Activated naive CD4-positive, alpha-beta T cell treated with anti-CD3 and anti-CD28 coated beads, Interleukin-2, amount 50 U/mL, for 16 hours (primary cell): ENCODE measurements at places on chromosomes 11 and 22.

- DNase-seq, result peak; percentile 15
These were observed 17.2 kb upstream of the OR5B21 start for GRCh38 chr11:58525037-58525614.

DNA sequence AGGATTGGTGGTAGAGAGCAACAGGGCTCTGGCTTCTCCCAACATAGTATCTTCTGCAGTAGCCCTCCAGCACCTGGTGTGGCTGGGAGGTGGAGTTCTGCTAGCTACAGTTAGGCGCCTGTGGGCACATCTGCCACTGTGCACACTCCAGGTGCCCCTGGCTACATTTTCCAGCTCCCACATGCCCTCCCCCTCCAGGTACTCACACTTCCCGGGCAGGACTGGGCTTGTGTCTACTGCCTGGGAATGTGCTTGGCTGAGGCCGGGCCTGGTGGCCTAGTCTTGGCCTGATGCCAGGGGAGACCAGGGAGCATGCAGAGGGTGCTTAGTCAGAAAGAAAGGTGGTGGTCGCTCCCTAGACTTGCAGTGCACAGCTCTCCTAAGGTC is 15.8 kb downstream of the PHLDB1 start:
- DNase-seq, result no peak

DNA sequence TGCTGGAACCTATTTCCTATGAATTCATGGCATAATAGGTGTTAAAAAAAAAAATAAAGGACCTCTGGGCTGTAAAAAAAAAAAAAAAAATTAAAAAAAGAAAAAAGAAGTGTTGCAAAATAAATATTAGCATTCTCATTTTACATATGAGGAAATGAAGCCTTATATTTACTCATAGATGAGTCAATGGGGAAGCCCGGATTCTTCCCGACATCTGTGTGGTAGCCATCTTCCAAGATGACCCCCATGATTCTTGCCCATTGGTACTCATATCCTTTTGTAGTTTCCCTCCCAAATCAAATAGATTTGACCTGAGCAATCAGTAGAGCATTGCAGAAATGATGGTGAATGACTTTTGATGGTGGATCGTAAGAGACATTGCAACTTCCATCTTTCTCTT is 3.0 kb upstream of the SWAP70 start:
- no peak for DNase-seq

GRCh38 chr11:80841675-80842074 is 1400.8 kb upstream of the TENM4 start:
- DNase-seq, result no peak

GRCh38 chr11:123356539-123356938 is 73.5 kb upstream of the GRAMD1B start:
- no peak for DNase-seq

- no peak for DNase-seq
These were observed 343.5 kb upstream of the LUZP2 start for GRCh38 chr11:24153337-24153736.

DNA sequence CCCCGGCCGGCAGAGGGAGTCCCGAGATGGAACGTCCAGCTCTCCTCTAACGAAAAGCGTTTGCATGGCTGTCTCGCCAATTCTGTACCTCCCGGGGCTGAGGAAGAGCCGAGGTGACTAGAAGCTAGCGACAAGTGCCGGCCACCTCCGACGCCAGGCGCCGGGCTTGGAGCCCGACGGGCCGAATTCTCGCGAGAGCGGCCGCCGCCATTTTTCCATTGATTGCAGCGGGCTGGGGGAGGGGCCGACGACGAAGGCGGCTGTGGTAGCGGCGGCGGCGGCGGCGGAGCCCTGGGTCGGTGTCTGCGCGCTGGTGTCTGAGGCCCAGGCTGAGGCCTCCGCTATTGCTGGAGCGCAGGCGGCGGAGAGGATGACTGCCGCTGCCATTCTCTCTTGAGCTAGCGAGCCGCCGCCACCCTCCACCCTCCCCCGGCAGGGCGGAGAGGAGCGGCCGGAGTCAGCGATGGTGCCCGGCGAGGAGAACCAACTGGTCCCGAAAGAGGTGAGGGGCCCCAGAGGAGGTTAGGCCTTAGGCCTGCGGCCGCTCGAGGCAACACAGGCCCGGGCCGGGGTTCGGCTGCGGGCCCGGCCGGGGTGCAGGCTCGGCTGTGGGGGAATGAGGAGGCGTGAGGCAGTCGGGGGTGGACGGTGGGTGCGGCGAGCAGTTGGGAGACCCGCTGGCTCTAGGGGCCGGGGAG is at the start of gene USP47:
USP47 (plus strand) TSS at position 250 of the 698 bp plus-strand sequence; CDS start at position 464, 214 bp downstream.
- DNase-seq, result peak; percentile 93

GRCh38 chr11:117134431-117134830 is 9.7 kb upstream of the PAFAH1B2 start:
- no peak for DNase-seq

DNA sequence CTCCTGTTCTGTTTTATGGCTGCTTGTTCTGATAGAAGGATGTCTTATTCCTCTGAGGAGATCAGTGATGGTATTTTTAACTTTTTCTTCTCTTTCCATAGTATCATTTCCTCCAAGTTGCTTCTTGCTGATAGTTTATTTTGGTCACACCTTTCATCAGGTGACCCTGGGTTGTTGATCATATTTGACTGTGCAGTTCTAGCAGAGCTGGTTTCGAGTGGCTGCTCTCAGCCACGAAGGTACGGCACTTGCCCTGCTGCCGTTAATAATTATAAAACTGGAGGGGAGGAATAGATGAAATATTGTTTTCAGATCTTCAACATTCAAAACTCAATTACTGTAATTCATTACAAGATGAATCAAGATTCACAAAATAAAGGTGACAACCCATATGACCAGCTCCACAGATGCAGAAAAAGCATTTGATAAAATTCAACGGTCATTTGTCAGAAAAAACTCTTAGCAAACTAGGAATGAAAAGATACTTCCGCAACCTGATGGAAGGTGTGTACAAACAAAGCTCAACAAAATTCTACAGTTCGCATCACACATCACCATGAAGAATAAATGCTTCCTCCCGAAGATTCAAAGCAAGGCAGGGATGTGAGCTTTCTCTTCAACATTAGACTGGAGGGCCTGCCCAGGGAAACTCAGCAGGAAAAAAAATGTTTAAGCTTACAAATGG is 59.2 kb upstream of the RTL6 start:
- no peak for DNase-seq

DNA sequence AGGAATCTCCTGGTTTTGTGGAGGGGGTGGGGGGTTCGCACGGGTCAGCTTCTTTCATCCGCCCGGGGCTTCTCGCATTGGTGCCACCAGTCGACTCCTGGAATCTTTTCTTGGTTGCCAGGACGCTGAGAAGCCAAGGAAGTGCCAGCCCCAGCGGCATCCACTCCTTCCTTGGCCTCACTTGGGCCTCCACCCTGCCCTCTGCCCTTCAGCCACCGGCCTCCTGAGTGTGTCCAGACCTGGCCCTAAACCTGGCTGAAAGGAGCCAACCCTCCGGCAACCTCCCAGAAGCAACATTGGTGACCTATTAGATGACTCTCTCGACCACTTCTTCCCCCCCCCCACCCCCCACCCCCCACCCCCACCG is 518 bp upstream of the GALNT18 start:
- DNase-seq, result no peak

- no peak for DNase-seq
These were observed 138.1 kb downstream of the PGR start for GRCh38 chr11:100991541-100991940.

DNA sequence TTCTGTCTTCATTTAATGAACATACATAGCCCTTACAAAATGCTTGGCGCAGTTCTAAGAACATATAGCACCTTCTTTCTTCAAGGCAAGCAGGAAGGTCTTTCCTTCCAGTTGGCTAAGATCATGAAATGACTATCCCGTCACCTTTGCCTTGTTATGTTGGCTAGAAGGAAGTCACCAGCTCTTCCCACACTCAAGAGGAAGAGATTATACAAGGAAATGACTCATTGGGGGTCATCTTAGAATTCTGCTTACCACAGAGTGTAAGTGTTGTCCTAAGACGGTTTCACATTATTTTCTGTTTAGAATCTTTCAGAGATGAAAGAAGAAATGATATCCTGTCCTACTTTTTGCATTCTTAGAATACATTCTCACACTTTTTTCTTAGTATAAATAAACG is 808.0 kb upstream of the LUZP2 start:
- no peak for DNase-seq

- no peak for DNase-seq
These were observed 31.1 kb upstream of the RDX start for GRCh38 chr11:110327508-110327907.

DNA sequence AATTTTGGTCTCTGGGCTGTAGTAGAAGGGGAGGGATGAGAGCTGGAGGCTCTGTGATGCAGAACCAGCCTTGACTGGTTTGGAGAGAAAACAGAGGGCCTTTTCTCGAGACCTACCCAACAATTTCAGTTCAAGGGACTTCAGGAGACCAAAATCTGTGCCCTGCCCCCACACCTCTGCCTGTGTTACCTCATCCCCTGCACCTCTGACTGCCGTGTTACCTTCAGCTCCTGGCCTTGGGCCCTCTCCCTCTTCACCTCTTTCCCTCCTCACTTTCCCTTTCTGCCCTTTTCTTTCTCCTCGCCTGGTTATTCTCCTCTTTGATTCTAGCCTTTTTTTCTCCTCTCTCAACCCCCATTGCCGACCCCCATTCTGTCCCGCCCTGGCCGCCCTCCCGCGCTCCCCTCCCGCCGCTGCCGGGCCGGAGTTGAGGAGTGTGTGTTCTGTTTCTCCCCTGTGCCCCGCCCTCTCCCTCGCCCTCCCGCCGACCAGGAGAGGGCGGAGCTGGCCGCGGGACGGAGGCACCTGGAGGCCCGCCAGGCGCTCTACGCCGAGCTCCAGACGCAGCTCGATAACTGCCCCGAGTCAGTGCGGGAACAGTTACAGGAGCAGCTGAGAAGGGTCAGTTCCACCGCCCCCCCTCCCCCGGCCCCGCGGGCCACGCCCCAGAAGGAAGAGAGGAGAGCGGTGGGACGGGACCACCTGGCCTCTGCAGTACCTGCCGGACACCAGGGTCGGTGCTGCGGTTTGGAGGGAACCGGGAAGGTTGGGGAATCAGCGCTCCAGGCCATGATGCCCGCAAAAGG is 27.2 kb downstream of the PHLDB1 start:
- DNase-seq, result no peak

GRCh38 chr22:28728621-28729313 is 12.9 kb downstream of the CHEK2 start:
- DNase-seq, result no peak
